ENCODE measurements at places on chromosomes 1 and 21.

GRCh38 chr1:64624218-64624713 is 120.6 kb upstream of the RAVER2 start:
- peak; percentile 88 for DNase-seq

- DNase-seq: no peak
Measured at GRCh38 chr21:33938381-33938780, 22.8 kb upstream of the ATP5PO start.

DNA sequence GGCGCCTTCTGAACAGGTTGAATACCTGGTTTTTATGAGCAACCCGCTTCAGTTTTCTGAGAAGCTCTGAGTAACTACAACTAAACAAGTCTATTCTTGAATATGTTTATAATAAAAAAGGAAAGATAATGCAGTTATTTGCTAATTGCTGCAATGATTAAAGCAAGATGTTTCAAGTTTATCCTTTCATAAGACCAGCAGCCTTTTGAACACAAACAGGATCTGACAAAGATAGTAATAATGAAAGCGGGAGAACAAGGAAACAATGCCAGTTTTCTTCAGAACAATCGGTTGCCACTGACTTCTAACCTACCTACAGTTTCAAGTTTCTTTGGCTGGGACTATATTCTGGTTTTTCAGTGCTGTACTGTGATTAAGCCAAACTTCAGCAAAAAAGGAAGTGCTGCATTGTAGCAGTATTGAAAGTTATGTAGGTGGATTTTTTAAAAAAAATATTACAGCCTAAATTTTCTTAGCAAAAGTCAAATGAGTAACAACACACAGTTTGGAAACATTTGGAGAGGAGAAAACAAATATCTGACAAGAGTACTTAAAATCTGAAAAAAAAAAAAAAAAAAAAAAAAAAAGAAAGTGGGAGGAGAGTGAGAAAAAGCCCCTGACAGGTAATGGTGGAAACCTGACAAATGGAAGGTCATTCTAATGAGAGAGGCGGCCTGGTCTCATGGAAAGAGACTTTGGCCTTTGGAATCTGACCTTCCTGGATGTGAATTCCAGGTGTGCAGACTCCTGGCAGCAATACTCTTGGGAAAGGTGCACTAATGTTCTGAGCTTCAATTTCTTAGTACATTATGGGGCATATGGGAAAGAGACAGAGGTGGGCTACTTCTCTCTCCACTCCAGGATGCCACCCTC is 11.4 kb downstream of the KCNJ15 start:
- DNase-seq: no peak

- DNase-seq: peak; percentile 97
Measured at GRCh38 chr1:225691861-225692516, 39.1 kb upstream of the ENAH start.

- no peak for DNase-seq
Measured at GRCh38 chr1:27517907-27518718, 28.1 kb upstream of the WASF2 start.

GRCh38 chr1:162335126-162335525 is 41.5 kb downstream of the SPATA46 start:
- DNase-seq: no peak

GRCh38 chr1:232752365-232752764 is 52.9 kb upstream of the MAP10 start:
- no peak for DNase-seq

DNA sequence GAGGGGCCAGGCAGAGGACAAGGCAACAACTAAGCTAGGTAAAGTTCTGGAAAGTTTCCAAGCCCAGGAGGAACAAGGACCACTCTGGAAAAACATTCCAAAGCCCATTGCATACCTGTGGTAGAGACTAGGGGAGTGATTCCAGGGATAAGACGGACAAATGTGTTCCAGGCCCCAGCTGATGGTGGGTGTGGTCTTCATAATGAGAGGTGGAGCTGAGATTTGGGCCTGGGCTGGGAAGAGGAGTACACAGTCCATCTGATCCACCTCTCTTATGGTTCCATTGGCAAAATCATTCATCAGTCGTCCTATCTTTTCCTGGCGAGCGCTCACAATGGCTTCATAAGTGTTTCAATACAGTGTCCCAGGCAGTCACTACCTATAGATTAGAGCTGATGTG is 4.5 kb downstream of the KLHDC7A start:
- DNase-seq: no peak

DNA sequence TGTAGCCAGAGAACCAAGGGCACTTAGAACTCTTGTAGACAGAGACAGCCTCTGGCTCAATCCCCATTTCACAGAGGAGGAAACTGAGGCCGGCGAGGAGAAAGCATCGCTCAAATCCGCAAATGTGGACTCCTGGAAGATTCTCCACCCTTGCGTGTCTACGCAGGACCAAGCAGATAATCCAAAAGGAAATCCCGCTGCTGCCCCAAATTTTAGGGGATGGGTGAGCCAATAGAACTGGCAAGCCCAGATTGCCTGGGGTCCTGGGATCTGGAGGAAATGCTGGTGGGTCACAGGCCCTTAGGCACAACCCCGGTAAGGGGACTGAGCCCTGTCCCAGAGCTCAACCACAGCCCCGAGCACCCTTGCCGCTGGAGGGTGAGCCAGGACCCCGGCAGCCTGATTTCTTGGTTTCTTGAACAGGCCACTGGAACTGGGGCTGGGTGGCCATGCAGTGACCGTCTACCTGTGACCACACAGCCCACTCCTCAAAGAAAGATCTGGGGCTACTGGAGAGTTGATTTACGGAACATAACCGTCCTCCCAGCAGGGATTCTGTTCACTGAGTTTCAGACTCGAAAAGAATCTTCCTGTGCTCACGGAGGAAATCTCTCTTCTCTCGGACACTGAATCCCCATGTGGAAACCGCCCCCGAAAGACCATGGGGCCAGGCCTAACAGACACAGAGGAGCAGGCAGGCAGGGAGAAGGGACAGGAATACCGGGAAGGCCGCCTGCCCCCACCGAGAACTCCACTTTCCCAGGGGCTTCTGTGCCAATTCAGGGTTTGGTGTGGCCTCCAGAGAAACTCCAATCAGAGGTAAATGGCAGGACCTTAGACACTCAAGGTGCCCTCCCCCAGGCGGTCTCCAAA is 238.4 kb downstream of the NPHP4 start:
- no peak for DNase-seq

DNA sequence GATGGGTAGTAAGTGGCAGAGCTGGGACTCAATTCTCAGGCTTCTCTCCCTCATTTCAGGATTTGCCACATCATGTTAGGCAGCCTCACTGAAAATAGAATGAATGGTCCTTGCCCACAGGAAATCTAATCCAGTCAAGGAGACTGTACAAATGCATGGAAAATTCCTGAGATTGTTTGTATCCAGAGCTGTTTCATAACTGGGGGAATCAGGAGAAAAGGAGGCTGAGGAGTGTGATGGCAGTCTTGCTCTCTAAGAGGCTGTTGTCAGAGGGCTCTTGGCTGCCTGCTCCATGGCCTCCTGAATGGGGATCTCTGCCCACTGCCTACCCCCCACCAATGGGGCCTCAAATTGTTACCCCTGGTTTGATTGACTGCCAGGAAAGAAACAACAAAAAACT is 141.9 kb upstream of the TNR start:
- DNase-seq: peak; percentile 44

DNA sequence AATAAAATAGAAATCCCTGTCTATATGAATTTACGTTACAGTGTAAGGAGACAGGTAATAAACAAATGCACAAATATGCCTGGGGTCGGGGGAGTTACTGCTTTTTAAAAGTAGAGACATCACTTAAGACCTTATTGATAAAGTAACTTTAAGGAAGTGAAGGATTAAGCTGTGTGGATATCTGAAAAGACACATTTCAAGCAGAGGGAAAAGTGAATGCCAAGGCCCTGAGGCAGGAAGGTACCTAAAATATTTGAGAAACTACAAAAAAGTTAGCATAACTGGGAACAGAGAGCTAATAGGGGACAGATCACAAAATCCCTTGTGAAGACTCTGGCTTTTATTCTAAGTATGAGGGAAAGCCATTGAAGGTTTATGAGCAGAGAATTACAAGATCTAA is 41.5 kb downstream of the TUT4 start:
- no peak for DNase-seq

GRCh38 chr1:244394826-244395765 is 56.6 kb downstream of the ADSS2 start:
- no peak for DNase-seq

DNA sequence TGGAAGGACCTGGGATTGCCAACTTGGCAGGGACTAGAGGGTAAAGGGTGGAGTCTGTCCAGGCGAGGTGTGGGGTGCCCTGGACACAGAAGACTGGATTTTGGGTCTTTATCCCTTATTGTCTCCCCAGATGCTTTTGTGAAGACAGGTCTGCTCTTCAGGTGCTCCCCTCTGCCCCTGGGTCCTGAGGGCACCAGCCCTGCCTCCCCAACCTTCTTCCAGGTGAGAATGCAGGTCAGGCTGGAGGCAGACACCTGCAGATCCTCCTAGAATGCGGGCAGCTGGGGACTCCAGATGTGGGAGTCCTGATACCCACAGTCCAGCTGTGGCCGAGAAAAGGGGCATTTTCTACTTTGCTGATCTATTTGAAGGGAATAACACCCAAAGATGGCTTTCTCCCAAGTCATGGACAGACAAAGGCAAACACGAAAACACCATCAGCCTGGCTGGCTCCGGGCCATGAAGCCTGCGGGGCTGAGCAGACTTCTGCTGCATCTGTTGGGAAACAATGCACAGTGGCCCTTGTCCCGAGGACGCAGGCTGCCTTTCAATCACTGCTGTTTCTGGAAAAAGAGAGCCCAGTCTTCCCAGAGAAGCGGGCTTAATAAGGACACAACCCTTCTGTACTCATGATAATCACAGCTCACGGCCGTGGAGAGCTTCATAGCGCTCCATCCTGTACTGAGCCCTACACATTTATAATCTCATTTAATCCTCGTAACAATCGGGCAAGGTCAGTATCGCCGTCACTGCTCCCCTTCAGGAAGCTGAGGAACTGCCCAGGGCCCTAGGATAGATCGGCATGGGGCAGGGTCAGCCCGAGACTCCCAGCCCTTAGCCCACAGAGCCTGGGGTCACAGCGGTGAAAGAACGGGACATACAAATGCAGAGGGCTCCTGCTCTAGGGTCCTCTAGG is 62.0 kb upstream of the ABCG1 start:
- DNase-seq: no peak

DNA sequence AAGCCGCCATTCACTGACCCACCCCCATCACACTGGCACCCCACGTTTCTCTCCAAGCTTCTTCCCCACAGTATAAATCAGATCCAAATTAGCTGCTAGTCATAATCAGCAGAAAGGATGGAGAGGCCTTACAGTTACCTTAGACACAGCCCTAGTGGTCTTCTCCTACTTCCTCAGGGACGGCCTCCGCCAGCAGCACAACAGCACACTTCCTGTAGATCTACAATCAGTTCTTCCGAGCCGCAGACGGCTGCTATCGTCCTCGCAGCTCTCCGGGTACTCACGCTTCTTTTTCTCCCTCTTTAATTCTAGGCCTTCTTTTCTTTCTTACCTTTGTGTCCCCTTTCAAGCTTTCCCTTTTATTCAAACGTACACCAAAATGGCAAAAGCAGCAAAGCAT is 313.5 kb downstream of the SMYD3 start:
- DNase-seq: no peak

DNA sequence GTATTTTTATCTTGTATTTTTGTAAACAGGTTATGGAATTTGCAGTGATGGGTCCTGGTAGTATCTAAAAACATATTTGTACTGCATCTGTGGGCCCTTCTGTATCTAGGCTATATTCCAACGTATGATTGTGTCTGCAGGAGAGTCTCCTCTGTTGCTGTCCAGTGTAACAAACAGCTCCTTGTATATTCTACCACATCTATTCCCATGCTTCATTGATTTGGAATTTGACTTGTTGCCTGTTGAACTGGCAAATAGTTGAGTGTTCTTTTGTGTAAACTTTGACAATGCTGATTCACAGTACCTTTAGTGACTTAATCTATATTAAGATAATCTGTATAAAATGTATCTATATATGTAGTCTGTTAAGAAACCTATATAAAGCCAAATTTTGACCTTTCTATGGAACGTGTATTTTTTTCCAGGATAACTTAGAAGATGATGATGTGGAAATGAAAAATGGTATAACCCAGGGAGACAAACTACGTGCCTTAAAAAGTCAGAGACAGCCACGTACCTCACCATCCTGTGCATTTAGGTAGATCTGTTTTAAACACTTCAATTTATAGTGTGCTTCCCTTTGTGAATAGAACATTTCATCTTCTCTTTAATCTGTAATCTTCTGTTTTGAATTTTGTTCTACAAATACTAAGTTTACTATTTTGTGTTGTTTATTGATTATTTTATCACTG is 43.4 kb upstream of the GPR88 start:
- no peak for DNase-seq

DNA sequence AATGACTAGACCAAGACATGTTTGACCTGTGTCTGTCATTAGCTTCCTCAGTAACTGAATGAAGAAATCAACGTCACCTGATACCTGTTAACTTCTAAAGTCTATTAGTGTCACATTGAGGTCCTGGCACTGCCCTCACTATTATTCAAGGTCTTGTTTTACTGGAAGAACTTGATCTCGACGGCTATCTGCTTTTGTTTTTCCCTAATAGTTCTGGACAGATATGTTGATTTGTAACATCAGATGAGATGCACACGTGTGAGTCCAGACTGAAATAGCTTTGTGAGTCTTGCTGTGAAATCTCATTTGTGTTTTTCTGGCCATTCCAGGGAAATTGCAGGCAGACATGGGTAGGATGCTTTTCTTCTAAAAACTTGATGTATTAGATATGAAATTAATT is 159.2 kb downstream of the RYR2 start:
- no peak for DNase-seq

DNA sequence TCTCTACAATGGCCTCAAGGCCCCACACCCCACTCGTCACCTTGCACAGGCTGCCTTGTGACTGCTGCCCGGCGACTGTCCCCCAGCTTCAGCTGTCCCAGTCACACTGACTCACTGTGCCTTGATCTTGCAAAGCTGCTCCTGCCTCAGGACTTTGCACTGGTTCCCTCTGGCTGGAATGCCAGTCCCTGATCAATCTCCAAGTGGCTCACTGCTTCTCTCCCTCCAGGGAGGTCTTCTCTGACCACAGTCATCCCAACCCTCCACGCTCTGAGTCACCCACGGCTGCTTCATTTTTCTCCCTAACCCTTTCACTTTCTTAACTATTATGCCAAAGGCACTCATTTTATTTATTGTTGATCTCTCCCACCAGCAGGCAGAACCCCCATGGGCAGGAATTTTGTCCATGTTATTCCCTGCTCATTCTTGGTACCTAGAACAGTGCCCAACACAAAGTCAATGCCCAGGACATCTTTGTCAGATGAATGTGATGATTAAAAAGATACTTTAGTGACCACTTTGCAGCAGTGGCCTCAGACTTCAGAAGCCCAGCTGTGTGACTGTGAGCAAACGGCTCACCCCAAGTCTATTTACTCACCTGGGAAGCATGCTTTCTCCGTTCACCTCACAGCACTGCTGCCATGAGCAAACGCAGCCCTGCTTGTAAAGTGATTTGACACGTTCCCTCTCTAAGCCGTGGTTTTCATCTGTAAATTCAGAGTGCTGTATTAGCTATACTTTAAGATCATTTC is 53.4 kb downstream of the ZBTB18 start:
- peak; percentile 96 for DNase-seq
